ENCODE measurements at places on chromosomes 7 and 10. TPM values are rescaled to one million over a fixed set of nuclear protein-coding genes. Genes with fewer than 3 reads are reported as not detected.

Gene SPRN
- total RNA-seq = 0.05 TPM

Gene PTTG1IP2
- total RNA-seq = not detected

Gene OR13A1
- not detected for total RNA-seq

Gene FAM24A
- not detected for total RNA-seq

Gene AGBL3
- total RNA-seq = 2.9 TPM

Gene MORN4
- total RNA-seq = 5.9 TPM

Gene C1QL3
- total RNA-seq = not detected

Gene ITGA8
- not detected for total RNA-seq

Gene DGKI
- total RNA-seq = 7.9 TPM

Gene HYAL4
- total RNA-seq = 0.21 TPM

Gene ASCC1
- 43.2 TPM for total RNA-seq

Gene TEX36
- total RNA-seq = not detected

Gene ANK3
- total RNA-seq = 24.6 TPM

Gene RAPGEF5
- 0.24 TPM for total RNA-seq

Gene SLC26A5
- total RNA-seq = not detected

Gene KIAA1549
- total RNA-seq = 16.0 TPM

Gene DPYSL4
- total RNA-seq = 22.3 TPM

Gene TLX1
- total RNA-seq = not detected

Gene FXYD4
- total RNA-seq = 6.1 TPM

Gene NUTM2D
- 3.1 TPM for total RNA-seq

Gene PLXDC2
- total RNA-seq = 16.2 TPM

Gene CDK1
- 5.1 TPM for total RNA-seq

Gene DOCK1
- total RNA-seq = 37.6 TPM

Gene ZWINT
- total RNA-seq = 5.5 TPM

Gene PDE6C
- not detected for total RNA-seq

Gene PDZD7
- 0.16 TPM for total RNA-seq

Gene CALML3
- total RNA-seq = not detected

Gene ATOH7
- total RNA-seq = 1.0 TPM

Gene EBF3
- 21.9 TPM for total RNA-seq

Gene HERPUD2
- 24.6 TPM for total RNA-seq

Gene ADAM8
- 2.0 TPM for total RNA-seq

Gene VWDE
- total RNA-seq = not detected

Gene TMEM229A
- not detected for total RNA-seq

Gene ZPBP
- not detected for total RNA-seq
